ENCODE measurements at places on chromosomes 11 and 22. TPM values are rescaled to one million over a fixed set of nuclear protein-coding genes. Genes with fewer than 3 reads are reported as not detected.

DNA sequence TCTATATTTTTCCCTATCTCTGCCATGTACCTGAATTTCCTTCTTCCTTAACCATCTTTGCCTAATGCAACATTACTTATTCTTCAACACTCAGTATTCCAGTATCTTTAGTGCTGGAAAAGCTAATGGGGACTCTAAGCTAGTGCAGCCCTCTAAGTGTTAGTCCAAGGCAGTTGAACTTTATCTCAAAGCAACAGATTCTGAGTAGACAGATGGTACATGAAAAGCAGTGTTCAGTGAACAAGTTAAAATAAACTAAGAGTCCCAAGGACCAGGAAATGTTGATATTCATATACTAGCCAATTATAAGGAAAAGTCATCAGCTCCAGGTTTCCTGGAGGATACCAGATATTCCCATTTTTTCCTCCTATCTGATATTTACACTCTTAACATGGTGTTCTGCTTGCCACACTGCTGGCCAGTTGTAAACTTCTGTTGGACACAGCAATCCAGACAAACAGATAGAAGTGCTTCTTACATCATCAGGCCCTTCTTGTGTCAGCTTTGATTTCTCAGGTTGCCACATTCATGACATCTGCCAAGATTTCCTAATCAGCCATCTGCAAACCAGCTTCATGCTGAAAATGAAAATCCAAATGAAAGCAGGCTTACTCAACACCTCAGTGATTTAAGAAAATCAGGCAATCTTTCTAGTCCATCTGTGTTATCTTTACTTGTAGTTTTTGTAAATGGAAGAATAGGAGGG lies 255.9 kb upstream of the POU2AF2 start:
- H3K27ac ChIP-seq: no peak overlapping the region
- no peak overlapping the region for H3K4me3 ChIP-seq
- no peaks in the 10 kb centered on the region for H3K4me1 ChIP-seq
- H3K27me3 ChIP-seq: no peaks in the 10 kb centered on the region

ACRV1 gene
- not detected for total RNA-seq

DNA sequence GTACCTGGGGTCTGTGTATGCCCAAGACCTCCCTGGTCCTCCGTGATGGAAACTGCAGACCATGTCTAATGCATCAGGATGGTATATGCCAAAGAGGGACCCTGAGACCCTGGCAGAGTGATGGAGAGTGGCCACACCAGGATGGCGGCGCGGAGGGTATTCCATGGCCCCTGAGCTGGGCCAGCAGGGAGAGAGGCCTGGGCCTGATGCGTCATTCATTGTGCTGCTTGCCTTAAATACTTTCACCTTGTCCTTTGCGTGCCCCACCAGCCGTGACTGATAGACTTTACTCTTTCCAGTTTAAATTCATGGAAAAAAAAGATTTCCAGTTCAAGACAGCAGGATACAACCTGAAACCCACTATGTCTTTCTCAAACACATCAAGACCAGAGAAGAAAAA lies 5.6 kb upstream of the NDUFV1 start:
- H3K27ac ChIP-seq: no peak overlapping the region
- peaks cover 1% of the 10 kb centered on the region for H3K4me1 ChIP-seq
- no peaks in the 10 kb centered on the region for H3K36me3 ChIP-seq

- H3K4me3 ChIP-seq: no peak overlapping the region
- H3K4me1 ChIP-seq: no peaks in the 10 kb centered on the region
Measured at GRCh38 chr11:20477418-20478090, 90.0 kb downstream of the PRMT3 start.

DNA sequence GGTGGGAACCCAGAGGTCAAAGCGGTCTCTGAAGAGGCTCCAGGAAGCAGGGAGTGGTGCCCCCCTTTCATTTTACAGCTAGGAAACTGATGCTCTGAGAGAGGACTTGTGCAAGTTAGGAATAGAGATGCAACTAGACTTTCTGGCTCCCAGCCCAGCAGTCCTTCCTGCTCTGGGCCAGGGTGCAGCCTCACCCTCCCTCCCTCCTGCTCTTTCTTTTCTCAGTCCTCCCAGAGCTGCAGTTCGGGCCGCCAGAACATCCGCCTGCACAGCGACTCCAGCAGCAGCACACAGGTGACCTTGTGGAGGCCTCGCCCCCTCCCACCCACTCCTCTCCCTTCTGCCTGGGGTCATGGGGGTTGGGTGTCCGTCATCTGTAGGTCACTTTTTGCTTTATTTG lies 51.5 kb downstream of the LHFPL7 start:
- no peaks in the 10 kb centered on the region for H3K4me1 ChIP-seq
- H3K27me3 ChIP-seq: no peaks in the 10 kb centered on the region

GRCh38 chr22:27937453-27937852 lies 18.4 kb upstream of the PITPNB start:
- no peaks in the 10 kb centered on the region for H3K36me3 ChIP-seq
- no peak overlapping the region for H3K4me3 ChIP-seq
- no peak for DNase-seq
- no peak overlapping the region for H3K27ac ChIP-seq

Data from naive thymus-derived CD4-positive, alpha-beta T cell (primary cell).